Lung (tissue), 17 donors: ENCODE measurements at places on chromosomes 5 and 9. TPM values are rescaled to one million over a fixed set of nuclear protein-coding genes. Genes with fewer than 3 reads are reported as not detected.

FGFR4 gene
- total RNA-seq, result 52.0 TPM

LHX6 gene
- total RNA-seq, result 11.3 TPM

PRELID1 gene
- 134 TPM for total RNA-seq

CENPP gene
- 11.8 TPM for total RNA-seq

SRD5A1 gene
- total RNA-seq, result 5.5 TPM

WDR70 gene
- total RNA-seq, result 27.1 TPM

MLLT3 gene
- total RNA-seq, result 17.3 TPM

IGIP gene
- total RNA-seq, result 11.1 TPM

MCTP1 gene
- 33.0 TPM for total RNA-seq

- DNase-seq, result no peak
Observed at GRCh38 chr5:158606233-158606632, 493.5 kb downstream of the EBF1 start.

- DNase-seq, result no peak
Observed at GRCh38 chr5:76367623-76368371, 35.3 kb upstream of the IQGAP2 start.

- no peak for DNase-seq
Observed at GRCh38 chr5:77853353-77853907, 77.3 kb upstream of the TBCA start.

DNA sequence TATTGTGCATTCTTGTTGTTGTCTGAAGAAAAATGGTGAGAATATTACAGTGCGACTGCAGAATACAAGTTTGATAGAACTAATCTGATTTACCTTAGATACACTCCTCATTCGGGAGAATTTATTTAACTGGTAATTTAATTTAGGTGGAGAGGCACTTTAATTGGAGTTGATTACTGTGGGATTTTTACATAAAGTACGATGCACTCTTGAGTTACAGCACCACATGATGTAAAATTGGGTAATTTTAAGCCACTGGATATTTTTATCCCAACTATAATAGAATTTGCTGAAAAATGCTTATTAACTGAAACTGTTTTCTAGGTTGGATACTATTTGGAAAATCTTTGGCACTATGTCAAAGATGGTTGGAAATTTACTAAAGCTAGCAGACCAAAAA is 35.4 kb upstream of the ALDOB start:
- DNase-seq, result no peak

- DNase-seq, result no peak
Observed at GRCh38 chr9:108469654-108470053, 386.1 kb downstream of the ACTL7B start.

- peak; percentile 49 for DNase-seq
Observed at GRCh38 chr5:94746731-94747124, 128.3 kb downstream of the SLF1 start.

- DNase-seq, result no peak
Observed at GRCh38 chr5:91092859-91093783, 290.0 kb downstream of the ARRDC3 start.

- no peak for DNase-seq
Observed at GRCh38 chr9:134390537-134390936, 64.3 kb downstream of the RXRA start.

DNA sequence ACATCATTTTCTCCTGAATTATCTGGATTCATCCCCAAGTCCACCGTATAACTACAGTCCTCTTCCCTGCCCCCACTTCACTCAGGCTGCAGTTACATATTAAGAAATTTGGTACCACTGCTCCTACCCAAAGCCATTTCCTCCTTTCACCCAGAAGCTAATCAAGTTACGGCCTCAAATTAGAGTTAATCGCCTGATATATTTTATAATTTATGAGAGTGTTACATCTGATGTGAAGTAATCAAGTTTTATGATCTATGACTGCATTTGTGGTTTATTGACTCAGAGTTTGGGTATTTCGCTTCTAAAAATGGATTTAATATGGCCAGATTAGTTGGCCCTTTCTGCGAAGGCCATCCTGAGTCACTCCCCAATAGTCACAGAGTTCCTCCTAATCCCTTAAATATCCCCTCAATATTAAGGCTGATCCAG is 223.6 kb upstream of the KIF2A start:
- DNase-seq, result no peak

GRCh38 chr5:178762960-178763359 is 32.5 kb upstream of the ZNF354A start:
- no peak for DNase-seq

DNA sequence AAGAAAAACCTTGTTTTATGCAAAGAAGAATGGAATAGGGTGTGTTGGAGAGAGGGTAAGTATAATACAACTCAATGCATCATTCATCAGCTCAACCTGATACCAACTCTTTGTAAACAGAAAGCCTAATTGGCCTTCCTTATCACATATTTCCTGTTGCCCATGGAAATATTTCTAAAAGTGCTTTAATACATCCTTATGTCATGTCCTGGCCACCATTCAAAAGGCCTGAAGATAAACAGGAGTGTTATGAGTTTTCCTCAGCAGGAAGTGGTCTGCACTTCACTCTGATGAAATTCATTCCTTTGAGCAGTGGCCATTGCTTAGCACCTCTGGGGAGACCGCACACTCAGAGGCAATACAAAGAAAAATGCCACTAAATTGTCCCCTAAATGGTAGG is 511.2 kb downstream of the SEMA5A start:
- peak; percentile 85 for DNase-seq

DNA sequence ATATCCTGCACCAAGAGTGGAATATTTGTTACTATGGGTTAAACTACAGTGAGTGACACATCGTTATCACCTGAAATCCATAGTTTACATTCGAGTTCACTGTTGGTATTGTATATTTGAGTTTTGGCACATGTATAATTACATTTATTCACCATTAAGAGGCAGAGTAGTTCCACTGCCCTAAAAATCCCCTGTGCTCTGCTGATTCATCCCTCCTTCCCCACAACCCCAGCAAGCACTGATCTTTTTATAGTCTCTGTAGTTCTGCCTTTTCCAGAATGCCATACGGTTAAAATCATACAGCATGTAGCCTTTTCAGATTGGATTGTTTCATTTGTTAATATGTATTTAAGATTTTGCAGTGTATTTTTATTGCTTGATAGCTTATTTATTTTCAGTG is 495.2 kb downstream of the DIRAS2 start:
- no peak for DNase-seq

DNA sequence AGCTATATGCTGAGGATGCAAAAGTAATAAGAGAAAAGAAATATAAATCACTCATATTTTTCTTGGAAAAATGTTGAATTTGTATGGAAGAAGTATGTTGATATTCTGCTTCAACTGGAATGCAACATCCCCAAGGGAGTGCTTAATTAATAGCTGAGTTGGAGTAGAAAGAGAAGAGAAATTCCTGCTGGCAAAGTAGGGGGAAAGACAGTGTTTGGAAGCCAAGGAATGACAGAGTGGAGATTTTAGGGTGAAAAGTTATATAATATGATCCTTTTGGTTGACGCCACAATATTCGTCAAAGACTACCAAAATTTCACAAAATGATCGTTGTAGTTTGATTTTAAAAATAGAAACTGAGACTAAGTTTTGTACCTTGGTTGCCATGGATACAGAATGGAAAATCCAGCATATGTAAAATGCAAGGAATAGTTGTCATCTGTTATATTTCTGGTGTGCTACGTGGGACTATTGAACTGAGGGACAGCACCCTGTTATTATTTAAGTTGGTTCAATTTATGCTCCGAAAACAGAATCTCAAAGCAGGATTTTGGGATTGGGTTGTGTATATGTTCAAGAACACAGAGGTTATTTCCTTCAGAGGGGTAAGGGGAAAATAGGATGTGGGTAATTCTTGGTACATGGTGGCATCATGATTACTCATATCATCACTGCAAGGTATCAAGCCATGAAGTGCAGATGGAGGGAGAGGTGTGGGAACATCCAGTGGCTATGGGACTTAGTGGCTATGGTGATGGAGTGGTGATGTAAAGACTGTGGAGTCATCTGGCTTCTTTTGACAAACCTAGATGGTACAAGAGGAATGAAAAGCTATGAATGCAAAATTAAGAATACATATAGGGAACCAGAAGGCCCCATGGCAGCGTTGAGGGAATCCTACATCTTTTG is 61.0 kb downstream of the SUB1 start:
- no peak for DNase-seq

DNA sequence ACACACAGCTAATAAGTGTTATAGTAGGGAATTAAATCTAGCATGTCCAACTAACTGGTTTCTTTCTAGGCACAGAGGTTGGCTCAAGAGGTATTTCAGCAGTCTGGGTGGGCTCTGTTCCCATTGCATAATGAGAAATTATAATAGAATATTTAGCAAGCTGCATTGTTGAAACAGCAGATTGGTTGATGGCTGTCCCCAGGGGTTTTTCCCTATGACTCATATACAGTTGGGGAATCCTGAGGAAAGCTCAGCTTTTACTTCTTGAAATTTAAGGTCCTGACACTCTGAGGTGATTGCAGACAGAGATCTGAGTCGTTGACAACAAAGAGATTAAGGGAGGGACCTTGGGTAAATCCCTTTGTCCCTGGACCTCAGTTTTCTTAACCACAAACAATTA is 38.3 kb upstream of the TNFSF8 start:
- no peak for DNase-seq

DNA sequence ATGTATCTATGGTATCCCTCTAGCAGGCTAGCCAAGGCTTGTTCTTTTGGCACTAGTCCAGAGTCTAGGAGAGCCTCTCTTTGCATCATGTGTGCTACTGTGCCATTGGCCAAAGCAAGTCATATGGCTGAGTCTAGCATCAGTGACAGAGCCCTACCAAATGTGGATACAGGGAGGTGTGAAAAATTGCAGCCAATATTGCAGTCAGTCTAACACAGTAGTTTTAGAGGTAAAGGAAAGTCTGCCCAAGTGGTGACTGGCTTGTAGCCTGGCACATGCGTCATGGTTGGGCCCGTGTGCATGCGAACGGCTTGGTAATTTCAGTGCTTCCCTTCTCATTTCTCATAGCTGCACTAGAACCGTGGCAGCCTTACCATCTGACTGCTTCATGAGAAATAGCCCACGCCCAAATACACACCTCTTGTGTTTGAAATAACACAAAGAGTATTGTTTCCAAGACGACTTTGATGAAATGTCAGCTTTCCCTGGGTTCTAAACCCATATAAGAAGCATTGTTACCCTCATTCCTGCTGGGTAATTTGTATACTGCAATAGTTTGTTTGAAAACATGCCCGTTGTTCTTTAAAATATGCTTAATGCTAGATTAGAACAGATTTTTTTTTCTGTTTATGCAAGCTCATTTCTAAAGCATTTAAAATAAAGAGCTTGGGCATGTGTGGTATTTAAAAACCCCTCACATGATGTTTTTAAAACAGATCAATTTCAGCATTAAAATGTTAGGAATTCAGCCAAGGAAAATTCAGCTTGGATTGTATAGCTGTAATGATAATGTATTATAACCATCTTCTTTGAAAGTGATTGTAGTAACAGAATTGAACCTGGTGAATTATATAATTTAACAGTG is 113.2 kb downstream of the TLE4 start:
- no peak for DNase-seq

- no peak for DNase-seq
Observed at GRCh38 chr5:155091768-155092717, 78.5 kb downstream of the KIF4B start.

- DNase-seq, result no peak
Observed at GRCh38 chr5:177232358-177232757, 71.2 kb downstream of the RAB24 start.

DNA sequence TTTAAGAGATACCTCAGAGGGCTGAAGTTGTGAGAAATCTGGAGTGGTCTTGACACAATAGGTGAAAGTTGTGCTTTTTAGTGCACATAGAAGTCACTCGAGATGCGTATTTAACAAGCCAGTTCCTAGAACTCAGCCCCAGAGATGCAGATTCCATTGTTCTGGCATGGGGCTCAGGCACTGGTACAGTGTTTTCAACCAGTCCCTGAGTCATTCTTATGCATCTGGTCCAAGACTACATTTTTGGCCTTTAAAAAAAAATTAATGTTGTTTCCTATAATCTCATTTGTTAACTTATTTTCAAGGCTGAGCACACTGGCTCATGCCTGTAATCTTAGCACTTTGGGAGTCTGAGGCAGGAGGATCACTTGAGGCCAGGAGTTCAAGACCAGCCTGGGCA is 29.6 kb downstream of the PTTG1 start:
- DNase-seq, result no peak

DNA sequence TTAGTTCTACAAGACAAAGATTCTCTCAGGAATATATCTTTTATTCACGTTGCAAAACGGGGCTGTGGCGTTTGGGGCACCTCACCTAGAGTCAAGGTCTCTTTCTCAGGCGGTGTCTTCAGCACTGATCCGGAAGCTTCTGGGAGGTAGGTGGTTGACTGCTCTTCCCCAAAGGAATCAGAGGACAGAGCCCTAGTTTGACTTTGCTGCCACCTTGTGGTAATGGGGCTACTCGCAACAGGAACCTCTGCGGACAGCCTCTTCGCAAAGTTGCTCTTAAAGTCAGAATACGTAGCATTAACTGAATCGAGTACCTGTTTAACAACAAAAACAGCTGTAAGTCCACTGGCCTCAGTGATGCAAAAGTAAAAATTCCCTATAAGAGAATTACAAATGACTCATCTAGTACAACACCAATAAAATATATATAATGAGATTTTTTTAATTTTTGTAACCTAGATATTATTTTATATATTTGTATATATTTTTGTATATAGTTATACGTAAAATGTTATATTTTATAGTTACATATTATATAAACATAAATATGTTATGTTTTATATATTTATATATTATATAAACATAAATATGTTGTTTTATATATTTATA is 13.3 kb upstream of the GPX8 start:
- peak; percentile 82 for DNase-seq

- no peak for DNase-seq
Observed at GRCh38 chr5:150066901-150067396, 19.4 kb downstream of the CSF1R start.

DNA sequence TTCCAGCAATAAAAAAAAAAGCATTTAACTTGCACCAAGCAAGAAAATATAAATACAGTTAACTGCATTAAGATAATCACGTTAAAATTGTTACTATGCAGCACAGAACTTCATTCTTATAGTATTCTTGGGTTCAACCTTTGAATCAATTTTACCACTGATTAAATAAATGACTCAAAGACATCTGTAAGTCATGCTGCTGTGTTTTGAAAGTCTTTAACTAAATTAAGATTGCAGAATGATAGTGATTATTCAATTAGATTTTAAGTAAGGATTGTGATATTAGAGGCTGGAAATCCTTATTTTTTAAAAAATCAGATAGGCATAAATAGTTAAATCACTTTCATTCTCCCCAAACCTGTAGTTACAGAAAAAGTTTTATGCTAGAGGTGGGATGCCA is 116.4 kb downstream of the SCAMP1 start:
- DNase-seq, result no peak
